Mammary epithelial cell (primary cell): ENCODE measurements at places on chromosomes 2 and 18.

- no peak for DNase-seq
Observed at GRCh38 chr2:113922784-113923183, 32.9 kb downstream of the ACTR3 start.

GRCh38 chr2:129192117-129192516, 787.3 kb upstream of the RAB6C start:
- DNase-seq: no peak

GRCh38 chr2:240179186-240179815, 38.8 kb upstream of the OTOS start:
- DNase-seq: no peak

- DNase-seq: no peak
Observed at GRCh38 chr2:86822668-86823345, 32.1 kb upstream of the CD8A start.

DNA sequence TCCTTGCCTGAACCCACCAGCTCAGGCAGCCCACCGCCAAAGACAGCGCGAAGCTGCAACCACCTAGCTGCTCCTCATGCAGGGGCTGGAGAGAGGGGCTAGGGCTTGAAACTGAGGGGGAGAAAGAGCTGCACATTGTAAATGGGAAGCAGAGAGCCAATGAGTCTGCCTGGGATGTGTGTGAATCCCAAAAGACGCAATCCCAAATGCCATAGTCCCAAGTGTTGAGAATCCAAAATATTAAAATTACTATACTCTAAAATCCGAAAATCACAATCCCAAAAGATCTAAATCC, 9.4 kb downstream of the AMER3 start:
- DNase-seq: no peak

DNA sequence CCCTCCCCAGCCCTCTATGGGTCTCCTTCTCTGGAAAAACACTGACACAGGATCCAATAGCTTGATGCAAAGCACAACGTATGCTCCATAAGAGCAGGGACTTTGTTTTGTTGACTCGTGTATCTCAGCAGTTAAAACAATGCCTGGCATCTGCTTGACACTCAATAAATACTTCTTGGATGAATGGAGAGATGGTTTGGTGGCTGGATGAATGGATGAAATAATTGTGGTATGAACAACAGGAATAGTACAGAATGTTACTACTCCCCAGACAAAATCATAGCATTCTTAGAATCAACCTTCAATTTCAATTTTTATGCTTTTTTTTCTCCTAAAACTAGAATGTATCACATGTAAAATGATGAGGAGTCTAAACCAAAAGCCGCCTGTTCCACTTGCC, 57.4 kb downstream of the KCNE4 start:
- DNase-seq: peak; percentile 8

DNA sequence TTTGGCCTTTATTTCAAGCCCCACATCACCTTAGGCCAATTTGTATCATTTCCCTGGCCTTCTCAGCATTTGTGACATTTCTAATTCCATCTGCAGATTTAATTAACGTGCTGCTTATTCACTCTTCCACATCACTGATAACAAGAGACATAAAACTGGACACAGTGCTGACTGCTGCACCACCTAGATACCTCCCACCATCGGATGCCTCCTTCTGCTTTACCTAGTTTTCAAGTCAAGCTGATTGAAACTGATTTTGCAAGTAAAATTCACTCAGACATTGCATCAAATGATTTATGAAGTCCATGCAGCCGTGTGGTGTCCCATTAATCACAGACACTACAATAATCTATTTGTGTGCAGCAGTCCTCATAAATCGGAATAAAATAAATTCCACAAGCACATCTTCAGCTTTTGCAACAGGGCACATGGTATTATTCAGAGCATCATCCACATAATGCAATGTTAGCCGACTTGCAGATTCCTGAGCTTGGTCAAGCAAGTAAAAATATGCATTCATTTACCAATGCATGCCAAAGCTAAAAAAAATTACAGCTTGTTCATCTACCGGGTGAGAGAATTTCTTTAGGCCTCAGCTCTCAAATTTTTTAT, 15.9 kb upstream of the CRIM1 start:
- no peak for DNase-seq

GRCh38 chr2:177271981-177272666, 7.6 kb upstream of the NFE2L2 start:
- no peak for DNase-seq

DNA sequence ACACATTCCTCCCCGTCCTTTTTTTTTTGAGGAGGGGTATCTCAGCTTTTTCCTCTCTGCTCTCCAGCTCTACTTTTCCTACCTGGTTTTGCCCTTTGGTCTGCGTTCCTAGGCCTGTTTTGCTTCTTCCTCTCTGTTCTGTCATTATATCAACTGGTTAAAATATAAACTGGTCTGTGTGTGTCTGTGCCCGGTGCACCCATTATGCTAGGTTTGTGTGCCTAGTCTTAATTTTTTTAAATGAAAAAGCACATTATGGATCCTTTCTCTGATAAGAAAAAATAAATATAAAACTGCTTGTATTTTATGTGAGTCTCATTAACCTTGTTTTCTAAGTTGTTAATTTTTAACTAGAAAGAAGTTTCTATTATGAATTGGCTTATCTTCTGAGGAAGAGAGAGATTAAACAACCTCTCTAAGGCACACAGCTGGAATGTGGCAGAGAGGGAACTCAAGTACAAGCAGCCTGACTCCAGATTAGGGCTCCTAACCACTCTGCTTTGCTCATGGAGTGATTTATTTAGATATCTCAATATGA, 17.4 kb downstream of the SLC38A11 start:
- DNase-seq: no peak

GRCh38 chr2:23777826-23778225, 149.1 kb downstream of the ATAD2B start:
- no peak for DNase-seq
